ENCODE measurements at places on chromosomes 2 and 18. TPM values are rescaled to one million over a fixed set of nuclear protein-coding genes. Genes with fewer than 3 reads are reported as not detected.

DNA sequence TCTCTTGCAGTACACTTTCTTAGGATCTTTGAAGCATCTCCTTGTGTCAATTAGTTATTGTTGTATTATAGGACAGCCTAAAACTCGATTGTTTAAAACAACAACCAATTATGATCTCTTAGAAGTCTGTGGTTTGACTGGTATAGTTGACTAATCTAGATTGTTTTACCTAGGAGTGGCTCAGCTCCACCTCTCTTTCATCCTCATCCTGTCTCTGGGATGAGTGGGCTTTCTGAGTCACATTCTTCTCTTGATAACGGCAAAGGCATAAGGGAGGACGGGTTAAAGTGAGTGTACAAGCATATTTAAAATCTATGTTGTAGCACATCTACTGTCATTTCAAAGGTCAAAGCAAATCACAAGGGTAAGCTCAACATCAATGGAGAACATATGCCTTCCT is 102.3 kb upstream of the GULP1 start:
- no peak for DNase-seq

DNA sequence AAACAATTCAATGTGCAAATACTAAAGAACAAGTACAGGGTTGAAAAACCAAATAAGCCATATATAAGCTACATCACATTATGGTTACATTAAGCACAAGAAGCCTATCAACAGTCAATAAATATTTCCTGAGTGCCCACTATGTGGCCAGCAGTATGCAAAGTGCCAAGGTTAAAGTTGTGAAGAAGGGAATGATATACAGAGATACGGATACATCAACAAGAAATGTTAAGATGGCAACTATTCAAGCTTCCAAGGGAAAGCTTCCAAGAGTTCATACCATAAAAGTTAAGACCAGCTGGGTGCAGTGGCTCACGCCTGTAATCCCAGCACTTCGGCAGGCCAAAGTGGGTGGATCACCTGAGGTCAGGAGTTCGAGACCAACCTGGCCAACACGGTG is 14.0 kb downstream of the DYM start:
- no peak for DNase-seq

The AGAP1 gene
- 0.23 TPM for polyA plus RNA-seq

The WDR54 gene
- 7.9 TPM for polyA plus RNA-seq

GRCh38 chr2:72949642-72950041 is 32.3 kb downstream of the EMX1 start:
- DNase-seq = no peak

DNA sequence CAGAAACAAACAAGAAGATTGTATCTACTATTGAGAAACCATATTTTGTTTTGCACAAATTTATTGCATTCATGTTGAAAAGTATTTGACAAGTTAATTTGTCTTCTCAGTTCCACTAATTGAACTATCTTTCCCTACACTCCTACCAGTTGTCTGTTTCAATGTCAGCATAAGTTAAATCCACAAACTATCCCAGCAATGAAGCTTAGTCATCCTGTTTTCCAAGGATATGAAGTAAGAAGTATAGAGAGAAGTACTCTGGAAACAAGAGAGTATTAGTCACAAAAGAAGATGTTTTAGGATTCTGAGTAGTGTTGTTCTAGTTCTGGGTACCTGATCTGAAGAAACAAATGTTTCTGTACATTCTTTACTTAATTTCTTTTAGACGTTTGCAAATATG is 261.6 kb upstream of the ZNF804A start:
- DNase-seq = no peak

DNA sequence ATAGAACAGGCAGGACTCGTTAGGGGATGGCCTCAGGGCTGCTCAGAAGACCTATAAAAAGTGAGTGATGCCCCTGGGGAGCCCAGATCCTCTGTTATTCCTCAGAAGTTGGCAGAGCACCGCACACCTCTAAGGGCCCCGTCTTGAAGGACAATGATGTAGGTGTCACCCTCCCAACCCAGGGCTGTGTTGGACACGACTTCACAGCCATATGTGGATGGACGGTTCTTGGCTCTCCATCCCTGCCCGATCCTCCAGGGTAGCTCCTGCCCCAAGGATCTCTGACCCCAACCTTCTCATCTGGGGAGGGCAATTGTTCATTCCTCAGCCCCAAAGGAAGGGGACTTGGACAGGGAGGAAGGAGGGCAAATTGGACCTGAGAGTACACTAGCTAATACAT is 246.1 kb downstream of the DYSF start:
- no peak for DNase-seq

DNA sequence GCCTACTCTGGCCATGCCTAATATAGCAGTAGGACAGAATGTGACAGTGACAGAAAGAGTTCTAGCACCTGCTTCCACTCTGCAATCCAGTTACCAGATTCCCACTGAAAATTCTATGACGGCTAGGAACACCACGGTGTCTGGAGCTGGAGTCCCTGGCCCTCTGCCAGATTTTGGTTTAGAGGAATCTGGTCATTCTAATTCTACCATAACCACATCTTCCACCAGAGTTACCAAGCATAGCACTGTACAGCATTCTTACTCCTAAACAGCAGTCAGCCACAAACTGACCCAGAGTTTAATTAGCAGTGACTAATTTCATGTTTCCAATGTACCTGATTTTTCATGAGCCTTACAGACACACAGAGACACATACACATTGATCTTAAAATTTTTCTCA is 45.2 kb upstream of the TTR start:
- DNase-seq = no peak
